ENCODE measurements at places on chromosomes 2 and 18. TPM values are rescaled to one million over a fixed set of nuclear protein-coding genes. Genes with fewer than 3 reads are reported as not detected.

DNA sequence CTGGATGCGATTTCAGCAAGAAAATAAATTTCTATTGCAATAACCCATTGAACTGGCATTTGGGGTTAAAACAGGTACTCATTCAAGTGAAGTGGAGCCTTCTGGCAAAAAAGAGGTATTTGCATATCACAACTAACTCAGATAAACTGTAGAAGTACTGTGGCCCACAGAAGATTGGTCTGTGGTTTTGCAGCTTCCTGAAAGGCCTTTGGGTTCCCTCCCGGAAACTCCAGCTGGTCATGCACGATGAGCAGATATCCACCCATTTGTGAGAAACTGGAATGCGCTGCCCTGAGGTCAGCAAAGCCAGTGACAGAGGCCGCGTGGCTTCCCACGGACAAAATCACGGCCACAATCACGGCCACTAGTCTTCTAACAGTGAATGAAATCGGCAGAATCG lies 106.3 kb downstream of the EPHA4 start:
- no peak for DNase-seq

The SCN2A gene
- 2.3 TPM for total RNA-seq

DNA sequence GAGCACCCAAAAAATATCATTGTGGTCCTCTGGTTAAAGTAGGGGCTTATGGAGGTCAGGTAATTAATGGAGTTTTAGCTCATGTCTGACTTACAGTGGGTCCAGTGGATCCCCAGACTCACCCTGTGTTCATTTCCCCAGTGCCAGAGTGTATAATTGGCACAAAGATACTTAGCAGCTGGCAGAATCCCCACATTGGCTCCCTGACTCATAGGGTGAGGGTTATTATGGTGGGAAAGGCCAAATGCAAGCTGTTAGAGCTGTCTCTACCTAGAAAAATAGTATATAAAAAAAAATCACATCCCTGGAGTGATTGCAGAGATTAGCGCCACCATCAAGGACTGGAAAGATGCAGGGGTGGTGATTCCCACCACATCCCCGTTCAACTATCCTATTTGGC lies 1067.6 kb upstream of the ACVR2A start:
- no peak for DNase-seq

DNA sequence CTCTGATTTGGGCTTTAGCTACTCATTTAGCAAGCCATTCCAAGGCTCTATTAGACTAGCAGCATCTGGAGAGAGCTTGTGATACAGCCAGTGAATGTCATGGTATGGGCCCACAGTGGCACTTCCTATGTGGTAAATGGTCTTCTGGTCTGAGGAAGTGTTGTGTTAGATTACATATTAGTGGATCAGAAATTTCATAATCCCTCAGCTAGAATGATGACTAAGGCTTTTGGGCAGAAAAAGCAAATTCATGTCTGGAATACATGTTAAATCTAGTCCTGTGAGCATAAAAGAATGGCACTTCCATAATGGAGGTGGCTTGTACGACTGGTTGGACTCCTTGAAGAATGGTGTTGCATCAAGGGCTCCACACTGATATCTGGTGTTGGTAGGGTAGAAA lies 436.8 kb upstream of the CWC22 start:
- DNase-seq = no peak

The ACKR3 gene
- total RNA-seq = not detected

DNA sequence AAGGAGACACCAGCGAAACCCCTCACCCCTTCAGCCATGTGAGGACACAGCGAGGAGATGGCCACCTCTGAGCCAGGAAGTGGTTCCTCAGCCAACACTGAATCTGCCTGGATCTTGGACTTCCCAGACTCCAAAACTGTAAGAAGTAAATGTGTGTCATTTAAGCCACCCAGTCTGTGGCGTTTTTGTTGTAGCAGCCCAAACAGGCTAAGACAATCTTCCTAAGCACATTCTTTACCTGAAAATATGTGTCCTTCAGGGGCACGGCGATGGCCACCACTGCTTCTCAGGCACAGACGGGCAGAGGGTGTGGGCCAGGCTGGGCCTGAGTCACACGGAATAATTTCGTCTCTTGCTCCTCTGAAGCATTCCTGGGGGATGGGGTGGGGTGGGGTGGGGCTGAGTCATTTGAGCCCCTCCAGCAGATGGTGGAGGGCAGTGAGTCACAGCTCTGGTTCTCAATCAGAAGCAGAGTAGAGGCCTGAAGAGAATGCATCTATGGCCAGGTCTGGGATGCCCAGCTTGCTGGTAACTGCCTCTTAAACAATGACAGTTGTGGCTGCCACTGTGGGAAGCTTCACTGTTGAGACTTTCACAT lies 142.4 kb downstream of the CAPN13 start:
- peak; percentile 83 for DNase-seq

GRCh38 chr2:71337776-71338175 lies 6.2 kb downstream of the ZNF638 start:
- DNase-seq = no peak

GRCh38 chr2:35864141-35864540 lies 491.4 kb upstream of the CRIM1 start:
- no peak for DNase-seq

GRCh38 chr2:61181382-61182058 lies 19.5 kb downstream of the C2orf74 start:
- DNase-seq = peak; percentile 19

GRCh38 chr2:97806738-97807618 lies 93.6 kb downstream of the ZAP70 start:
- peak; percentile 78 for DNase-seq

DNA sequence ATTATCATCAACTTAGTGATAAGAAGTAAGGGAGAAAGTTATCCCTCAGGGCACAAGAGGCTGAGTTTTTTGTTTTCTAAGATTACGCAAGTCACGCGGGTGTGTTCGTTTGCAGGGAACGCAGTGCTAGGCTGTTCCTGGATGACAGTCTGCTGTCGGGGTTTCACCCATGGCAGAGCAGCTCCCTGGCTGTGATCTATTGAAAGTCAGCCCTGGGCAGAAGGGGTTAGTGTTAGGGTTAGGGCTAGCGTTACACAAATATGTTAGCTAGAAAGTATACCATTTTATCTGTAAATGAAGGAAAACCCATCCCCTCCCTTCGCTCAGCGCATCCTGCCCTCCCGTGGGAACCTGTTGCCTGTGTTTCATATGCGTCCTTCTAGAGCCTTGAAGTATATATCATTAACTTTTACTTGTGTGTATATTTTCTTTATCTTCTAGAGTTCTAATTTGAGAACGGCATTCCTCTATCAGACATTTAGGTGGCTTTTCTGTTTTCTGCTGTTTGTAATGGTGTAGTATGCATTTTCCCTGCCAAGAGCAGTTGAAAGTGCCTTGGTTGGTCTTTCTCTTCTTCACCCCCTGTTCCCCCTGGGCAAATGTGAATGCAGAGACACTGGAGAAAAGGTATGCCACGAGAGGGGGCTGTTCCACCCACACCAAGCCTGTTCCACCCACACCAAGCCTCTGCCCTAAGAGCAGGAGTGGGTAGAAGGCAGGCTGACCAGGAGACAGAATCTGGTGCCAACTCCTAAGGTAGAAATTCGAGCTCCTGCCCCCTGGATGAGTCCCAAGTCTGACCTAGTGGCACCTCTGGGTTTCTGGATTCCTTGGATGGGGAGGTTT lies 47.0 kb downstream of the ARMC9 start:
- DNase-seq = peak; percentile 44

- DNase-seq = peak; percentile 89
Measured at GRCh38 chr2:219460424-219460926, 25.8 kb downstream of the SPEG start.

The PIAS2 gene
- 26.4 TPM for total RNA-seq

The DPP10 gene
- total RNA-seq = 0.32 TPM

DNA sequence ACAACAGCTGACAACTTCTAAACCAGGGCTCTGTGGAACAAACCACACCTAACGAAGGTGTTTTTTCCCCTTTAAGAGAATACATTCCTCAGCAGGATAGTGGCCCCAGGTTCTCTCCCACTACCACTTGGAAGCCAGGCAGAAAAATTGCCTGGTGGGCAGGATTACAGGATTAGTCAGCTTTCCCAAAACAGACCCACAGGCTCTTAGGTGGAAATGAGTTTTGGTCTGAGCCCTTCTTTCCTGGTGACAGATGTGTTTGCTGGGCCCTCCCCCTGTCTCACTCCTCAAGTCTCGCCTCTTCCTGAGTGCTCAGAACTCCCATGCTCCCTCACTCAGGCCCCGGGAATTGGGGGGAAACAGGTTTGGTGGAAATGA lies 139.4 kb upstream of the HAAO start:
- no peak for DNase-seq

GRCh38 chr18:23825978-23826405 lies 136.7 kb downstream of the LAMA3 start:
- DNase-seq = peak; percentile 83

- DNase-seq = peak; percentile 51
Measured at GRCh38 chr18:48605408-48605845, 66.6 kb downstream of the CTIF start.

DNA sequence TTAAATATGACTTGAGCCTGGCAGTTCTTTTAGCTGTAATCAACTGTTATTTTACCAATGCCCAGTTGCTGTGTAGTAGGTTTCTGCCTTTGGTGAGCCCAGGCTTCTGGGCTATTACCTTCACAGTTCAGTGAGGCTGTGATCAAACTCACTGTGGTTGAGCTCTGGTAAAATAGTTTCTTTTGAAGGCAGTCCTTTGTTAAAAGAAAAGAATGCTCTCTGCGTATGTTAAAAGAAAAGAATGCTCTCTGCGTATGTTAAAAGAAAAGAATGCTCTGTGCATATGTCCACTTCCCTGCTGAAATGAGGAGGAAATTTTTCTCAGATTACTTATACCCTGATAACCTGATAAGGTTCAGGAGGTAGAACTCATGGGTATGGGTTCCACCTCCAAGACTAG lies 244.3 kb downstream of the RNF144A start:
- DNase-seq = no peak

DNA sequence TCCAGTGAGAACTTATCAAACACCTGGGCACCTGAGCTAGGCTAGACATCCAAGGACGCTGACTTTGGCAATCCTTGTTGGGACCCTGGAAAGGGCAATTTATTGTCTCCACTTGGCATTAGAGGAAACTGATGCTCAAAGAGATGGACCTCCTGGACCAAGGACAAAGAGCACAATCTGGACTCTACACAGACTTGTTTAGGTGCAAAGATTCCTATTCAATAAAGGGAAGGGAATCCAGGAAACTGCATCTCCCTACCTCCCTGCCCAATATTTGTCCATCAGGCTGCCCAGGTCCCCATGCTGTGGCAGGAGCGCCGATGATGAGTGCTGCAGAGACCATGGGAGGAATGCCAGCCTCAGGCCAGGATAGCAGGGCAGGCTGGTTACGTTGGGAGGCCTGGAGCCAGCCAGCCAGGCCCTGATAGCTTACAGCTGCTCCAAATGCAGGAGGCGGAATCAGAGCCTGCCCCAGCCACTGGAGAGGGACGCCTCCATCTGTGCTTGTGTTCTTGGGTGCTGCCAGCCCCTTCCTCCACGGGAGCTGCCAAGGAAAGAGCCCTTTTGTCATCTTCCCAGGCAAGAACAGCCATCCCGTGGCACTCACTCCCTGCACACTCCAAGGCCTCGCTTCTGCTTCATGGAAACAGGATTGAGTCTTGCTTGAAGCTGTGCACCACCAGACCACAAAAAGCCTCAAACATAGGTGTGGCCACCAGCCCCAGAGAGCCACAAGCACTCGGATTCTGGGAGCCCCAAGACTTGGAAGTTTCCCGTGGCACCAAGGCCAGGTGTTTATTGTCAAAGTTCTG lies 60.0 kb downstream of the HS1BP3 start:
- no peak for DNase-seq

The GALNT5 gene
- 7.7 TPM for total RNA-seq

- no peak for DNase-seq
Measured at GRCh38 chr18:53489266-53489665, 735.2 kb downstream of the MBD2 start.

The RANBP2 gene
- 71.8 TPM for total RNA-seq
